ENCODE measurements at places on chromosomes 1 and 21.

DNA sequence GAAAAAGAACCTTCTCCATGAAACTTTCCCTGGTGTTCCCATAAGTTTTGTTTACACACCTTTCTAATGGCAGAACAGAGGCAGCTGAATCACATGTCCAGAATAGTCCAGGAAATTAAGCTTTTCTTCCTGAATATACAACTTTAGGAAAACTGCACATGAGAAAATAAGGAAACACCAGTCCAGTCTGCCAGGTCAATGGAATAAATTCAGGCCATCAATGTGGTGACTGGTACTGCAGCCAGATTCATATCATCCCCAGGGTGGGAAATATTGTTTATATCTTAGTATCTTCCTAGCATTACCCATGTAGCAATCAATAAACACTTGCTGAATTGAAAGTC lies 6.7 kb upstream of the FBXO28 start:
- DNase-seq, result no peak

DNA sequence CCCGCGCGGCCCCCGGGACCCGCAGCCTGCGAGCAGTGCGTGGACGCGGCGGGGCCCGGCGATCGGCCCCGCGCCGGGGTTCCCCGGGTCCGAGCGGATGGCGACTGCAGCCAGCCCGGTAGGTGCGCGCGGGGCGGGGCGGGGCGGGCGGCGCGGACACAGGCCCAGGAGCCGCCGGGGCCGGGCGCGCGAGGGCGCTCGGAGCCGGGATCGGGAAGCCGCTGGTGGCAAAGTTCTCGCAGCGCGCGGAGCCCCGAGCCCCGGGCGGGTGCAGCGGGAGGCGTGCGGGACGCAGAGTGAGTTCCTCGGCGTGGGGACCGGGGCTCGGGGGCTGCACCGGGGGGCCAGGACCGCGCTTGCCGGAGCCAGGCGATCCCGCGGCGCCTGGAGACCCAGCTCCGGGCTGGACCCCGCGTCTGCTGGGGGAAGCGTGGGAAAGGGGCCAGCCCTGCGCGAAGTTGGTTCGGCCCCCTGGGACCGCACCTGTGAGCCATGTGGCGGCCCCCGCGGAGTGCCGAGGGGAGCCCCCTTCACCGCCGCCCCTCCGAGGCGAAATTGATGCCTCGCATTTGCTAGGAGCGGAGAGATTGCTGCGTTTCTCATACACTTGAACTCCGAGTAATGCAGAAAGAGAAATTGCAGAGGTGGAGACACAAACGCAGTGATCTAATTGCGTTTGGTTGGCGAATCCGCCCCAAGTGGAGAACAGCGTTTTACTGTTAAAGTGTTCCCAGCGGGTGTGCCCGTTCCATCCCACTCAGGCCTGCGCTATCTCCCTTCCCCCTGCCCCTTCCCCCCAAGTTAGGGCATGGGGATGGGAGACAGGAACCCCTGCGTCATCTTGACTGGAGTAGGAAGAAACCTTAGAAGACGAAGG lies 228.9 kb upstream of the TMEM51 start:
- DNase-seq, result peak; percentile 61

GRCh38 chr1:160416369-160416768 lies 16.0 kb downstream of the VANGL2 start:
- no peak for DNase-seq

DNA sequence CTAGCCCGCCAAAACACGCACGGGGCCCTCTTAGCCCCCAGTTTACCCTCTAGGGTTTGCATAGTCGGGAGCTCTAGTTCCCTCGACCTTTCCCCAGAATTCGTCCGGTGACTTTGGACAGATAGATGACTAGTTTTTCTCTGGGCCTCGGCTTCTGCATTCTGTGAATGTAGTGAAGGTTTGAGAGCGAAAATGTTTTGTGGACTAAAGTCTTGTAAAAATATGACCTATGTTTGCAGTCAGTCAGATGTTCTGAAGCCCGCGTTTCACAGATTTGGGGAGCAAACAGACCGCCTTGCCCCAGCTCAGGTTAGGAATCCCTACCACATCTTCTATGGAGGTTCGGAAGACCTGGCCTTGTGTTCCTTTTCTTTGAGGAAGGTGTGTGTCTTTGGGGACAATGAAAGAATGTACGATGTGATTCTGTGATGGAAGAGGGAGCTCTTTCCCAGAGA lies 401 bp downstream of the UQCRH start:
- no peak for DNase-seq

GRCh38 chr1:63640633-63641567 lies 47.7 kb downstream of the PGM1 start:
- DNase-seq, result no peak

GRCh38 chr1:212665241-212666115 lies 34.2 kb downstream of the BATF3 start:
- DNase-seq, result peak; percentile 87

GRCh38 chr1:19010503-19010902 lies 54.0 kb upstream of the IFFO2 start:
- DNase-seq, result no peak

DNA sequence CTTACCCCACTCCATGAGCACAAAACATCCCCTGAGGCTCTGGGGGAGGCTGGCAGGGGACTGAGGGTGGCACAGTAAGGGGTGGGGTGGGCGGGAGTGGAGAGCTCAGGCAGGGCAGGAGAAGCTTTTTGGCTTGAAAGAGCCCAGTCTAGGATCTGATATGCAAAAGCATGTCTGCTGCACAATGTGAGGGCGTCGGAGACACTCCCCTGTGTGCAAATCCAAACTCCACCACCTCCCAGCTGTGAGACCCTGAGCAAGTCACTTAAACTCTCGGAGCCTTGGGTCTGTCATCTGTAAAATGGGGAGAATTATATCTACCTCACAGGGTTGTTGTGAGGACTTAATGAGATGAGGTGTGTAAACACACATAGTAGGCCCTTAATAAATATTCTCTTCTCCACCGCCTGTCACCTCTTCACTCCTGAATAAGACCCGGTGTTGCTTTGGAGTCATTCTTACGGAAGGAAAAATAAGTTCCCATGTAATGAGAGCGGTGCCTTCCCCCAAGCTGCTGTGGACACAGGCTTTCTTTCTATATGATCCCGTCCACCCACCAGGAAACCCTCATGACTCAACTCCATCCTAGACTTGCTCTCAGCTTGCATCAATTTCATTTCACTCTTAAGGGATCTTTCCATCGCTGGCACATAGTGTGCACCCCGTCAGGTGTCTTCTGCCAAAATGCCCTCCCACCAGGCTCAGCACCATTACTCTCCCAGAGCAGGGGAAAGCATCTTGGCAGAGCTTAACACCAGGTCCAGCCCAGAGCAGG lies 12.5 kb downstream of the KCNN3 start:
- DNase-seq, result no peak

DNA sequence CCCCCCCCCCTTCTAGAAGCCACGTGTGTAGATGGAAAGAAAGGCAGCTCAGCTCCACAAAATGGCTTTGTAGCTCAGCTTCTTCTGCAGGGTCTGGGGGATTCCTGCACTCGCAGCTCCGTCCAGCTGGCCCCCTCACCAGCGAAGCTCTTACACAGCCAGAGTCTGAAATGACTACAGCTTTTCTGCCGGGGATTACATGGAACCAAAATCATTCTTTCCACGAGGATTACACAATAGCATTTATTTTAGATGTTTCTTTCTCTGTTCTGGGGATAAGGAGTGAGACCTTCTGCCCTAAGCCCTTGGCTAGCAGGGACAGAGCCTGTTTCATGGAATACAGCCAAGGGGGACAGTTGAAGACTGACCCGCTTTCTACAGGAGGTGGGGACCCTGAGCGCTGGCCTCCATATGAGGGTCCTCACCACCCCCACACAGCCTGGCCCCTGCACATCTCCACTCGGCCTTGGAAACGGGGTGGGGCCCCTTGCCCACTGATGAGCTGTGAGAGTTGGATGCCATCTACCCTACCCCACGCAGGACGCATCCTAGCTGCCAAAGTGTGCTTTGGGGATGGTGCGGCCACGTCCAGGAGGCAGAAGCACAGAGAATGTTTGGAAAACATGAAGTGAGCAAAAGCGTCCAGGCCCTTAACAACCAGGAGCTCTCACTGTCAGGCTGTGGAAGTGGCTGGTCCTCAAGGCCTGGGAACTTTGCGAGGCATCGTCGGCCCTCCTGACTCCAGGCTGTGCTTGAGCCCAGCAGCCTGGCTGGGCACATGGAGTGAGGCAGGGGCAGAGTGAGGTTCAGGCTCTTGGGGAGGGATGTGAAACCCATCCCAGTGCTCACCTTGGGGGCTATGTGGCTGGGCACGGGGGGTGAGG lies 14.5 kb downstream of the ACTRT2 start:
- DNase-seq, result no peak

- no peak for DNase-seq
These were observed 439.6 kb upstream of the USP24 start for GRCh38 chr1:55654750-55655149.

- no peak for DNase-seq
These were observed 118.0 kb downstream of the CAPN8 start for GRCh38 chr1:223547316-223548114.

DNA sequence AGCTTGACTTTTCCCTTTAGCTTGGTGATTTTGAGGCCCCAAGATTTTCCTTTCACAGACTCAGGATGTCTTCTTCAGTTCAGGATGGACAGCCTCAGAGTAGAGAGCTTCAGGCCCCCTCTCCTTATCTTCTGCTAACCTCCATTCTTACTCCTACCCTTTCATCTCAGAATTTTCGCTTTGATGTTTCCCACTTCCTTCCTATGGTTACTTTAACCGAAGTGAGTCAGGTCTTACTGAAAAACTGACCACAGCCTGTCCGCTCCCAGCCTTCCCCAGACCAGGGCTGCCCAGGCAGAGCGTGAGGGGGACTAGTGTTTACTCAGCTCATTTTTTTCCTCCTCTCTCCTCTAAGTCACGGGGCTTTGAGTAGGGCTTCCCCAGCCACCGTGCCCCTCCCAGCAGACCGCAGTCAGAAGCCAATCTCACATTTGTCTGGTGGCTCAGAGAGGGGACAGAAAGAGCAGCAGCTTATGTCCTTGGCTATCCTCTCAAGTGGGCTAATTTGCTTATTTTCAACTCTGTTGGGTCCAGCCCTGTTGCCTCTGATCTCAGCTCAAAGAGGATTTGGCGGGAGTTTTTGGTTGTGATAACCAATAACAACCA lies 4.2 kb upstream of the IL19 start:
- peak; percentile 11 for DNase-seq

- DNase-seq, result no peak
These were observed 110.7 kb downstream of the VPS13D start for GRCh38 chr1:12340544-12340930.

- no peak for DNase-seq
These were observed 917 bp downstream of the MEX3A start for GRCh38 chr1:156081180-156081916.

DNA sequence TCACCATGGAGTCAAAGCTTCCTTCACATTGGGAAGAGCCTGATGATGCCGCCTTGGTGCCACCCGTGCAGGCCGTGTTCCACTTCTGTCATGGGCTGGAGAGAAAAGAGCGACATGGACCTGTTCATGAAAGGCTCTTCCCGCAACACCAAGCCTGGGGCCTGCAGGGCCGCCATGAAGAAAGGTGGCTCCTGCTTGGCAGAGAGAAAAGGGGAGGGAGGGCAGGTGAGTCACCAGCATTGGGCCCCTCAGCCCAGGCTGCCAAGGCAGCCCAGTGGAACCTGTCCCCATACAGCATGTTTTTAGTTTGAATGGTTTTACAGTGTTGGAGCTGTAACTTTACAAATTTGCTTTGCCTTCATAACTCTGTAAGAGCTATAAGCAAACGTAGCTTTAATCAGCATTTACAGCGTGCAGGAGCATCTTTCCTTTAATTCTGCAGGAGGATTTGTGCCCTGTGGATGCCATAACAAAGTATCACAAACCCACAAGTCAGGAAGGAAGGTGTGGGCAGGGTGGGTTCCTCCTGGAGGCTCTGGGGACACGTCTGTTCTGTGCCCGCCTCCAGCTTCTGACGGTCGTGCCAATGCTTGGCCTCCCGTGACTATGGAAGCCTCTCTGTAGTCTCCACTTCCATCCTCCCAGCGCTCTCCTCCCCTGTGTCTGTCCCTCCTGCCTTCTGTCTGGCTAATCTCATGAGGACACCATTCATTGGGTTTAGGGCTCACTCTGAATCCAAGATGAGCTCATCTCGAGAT lies 49.1 kb downstream of the RIPK4 start:
- DNase-seq, result no peak

- DNase-seq, result no peak
These were observed 522.6 kb downstream of the ADGRL2 start for GRCh38 chr1:82323144-82323841.

- no peak for DNase-seq
These were observed 20.7 kb upstream of the GNG4 start for GRCh38 chr1:235670157-235670776.

- DNase-seq, result peak; percentile 88
These were observed at the start of gene PEAR1 for GRCh38 chr1:156893048-156893953. PEAR1 (plus strand) TSS chr1:156893718; CDS start chr1:156903927, 10,209 bp downstream.

DNA sequence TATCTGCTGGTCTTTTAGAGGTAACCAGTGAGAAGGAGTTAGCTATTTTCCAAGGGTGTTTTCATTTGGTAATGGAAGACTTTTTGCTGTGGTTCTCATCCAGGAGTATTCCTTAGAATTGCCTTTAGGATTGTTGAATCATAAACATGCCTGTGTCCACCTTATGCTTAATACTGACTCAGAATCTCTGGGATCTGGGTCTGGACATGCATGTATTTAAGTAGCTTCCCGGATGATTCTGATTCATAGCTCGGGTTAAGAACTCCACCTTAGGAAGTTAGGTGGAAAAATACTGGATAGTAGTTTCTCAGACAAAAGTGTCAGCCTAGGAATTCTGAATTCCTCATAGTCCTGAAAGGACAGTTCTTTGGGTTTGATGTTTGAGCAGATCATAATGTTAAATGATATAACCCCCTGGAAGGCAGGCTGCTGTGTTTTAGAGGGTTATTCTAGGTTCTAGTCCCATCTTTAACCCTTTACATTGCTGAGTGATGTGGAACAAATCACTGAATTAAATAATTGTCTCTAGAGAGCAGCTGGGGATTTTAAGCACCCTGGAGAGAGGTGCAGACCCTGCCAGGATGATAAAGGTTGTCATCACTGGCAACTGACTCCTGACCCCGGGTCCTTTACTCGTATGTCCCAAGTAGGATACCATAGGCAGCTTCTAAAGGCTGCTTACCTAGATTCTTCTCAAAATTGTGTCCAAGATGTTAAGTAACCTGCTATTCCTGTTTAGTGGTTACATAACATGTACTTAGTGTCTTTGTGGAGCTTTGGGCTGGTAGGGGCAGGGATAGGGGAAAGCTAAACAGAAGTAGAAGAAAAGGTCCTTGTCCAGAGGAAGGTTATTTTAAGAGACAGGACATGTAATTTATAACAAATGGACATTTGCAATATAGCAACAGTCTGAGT lies 14.5 kb upstream of the C4BPB start:
- DNase-seq, result no peak

DNA sequence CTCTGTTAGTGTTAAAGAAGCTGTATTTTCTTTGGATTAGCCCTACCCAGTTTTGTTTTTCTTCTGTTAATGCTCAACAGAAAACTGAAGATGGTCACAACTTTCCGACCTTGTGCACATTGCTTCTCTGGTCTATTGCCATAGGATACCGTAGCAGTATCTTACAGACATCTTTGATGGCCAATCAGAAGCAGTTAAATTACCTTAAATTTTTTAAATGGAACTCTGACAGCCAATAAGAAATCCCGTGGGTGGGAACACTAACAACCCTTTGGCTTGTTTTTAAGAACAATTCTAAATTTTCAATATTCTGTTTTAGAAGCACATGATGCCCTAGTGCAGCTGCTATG lies 17.2 kb downstream of the NFYC start:
- DNase-seq, result no peak

GRCh38 chr1:98367426-98367825 lies 294.1 kb upstream of the SNX7 start:
- DNase-seq, result peak; percentile 6

- no peak for DNase-seq
These were observed 11.6 kb downstream of the SDCCAG8 start for GRCh38 chr1:243267471-243267880.
